Neural progenitor cell (in vitro differentiated cells): ENCODE measurements at places on chromosomes 16 and 17. TPM values are rescaled to one million over a fixed set of nuclear protein-coding genes. Genes with fewer than 3 reads are reported as not detected.

The CRAMP1 gene
- total RNA-seq, result 11.7 and 19.5 TPM in 2 replicates

The ZNF594 gene
- total RNA-seq, result 19.5 and 25.3 TPM in 2 replicates

The ABI3 gene
- total RNA-seq, result not detected in 2 replicates

The KRT31 gene
- total RNA-seq, result not detected in 2 replicates

The HBQ1 gene
- total RNA-seq, result 3.8 TPM in 1 of 2 replicates, not detected in the other

The TBKBP1 gene
- 3.0 and 21.6 TPM in 2 replicates for total RNA-seq

The ZDHHC1 gene
- 1.5 and 2.2 TPM in 2 replicates for total RNA-seq

The EZH1 gene
- 47.1 and 48.5 TPM in 2 replicates for total RNA-seq

The CMTM2 gene
- total RNA-seq, result not detected in 2 replicates

DNA sequence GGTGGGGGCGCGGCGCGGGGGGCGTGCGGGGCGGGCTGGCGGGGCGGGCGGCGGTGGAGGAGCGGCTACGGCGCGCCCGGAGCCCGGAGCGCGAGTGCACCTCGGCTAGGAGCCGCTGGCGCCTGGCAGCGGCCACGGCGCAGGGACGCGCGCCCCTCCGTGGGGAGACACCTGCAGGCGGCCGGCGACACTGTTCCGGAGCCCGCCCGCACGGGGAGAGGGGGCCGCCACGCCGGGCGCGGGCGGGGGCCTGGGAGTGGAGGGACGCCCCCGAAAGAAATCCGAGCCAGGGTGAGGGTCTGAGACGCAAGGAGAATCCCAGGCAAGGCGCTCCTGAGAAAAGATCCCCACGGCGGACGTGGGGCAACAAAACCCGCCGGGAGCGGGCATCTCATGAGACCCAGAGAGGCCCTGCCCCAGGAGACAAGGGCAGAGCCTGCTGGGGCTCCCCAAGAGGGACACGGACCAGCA, at the start of gene GSG1L:
TSS of gene GSG1L (minus strand) at position 124 of the 471 bp plus-strand sequence. CDS start 290 bp downstream, outside the sequence.
- H3K4me1 ChIP-seq, result peaks cover 5% of the 10 kb centered on the region
- H3K36me3 ChIP-seq, result no peaks in the 10 kb centered on the region
- no peak within 1 kb of the TSS for H3K27ac ChIP-seq
- H3K4me3 ChIP-seq, result peak within 1 kb of the TSS; percentile 52

DNA sequence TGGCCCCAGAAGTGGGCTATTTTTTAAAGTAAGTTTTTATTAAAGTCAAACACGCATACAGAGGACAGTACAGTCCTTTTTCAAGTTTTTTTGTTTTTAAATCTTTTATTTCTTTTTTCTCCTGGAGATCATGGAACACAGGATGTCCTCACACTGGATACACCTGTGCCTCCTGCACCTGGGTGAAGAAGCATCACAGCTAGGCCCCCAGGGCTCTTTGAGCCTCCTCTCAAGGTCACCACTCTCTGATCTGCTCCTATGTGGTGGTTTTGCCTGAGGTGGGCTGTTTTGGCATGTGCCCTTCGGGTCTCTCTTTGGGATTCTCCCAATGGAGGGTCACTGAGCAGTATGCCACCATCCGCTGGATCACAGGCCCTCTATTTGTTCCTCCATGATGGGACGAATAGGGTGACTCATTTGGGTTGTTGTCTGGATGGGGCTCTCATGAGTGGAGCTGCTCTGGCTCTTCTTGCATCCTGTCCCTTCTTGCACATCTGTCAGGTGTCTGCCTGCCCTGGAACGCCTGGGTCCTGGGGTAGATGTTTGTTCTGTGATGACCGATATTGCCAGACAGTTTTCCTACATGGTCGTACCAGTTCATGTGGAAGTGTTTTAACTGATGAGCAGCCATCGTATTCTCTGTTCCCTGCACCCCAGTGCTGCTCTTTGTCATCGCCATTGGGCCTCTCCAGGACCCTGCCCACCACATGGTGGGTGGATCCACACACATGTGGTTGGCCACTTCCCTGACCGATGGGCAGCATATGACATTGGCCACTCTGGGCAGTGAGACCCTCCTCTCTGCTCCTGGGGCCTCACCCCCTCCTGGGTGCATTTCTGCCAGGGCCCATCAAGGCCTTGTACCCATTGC, 55.2 kb upstream of the MED9 start:
- H3K27me3 ChIP-seq, result no peaks in the 10 kb centered on the region
- DNase-seq, result no peak
- no peak overlapping the region for H3K27ac ChIP-seq
- H3K4me1 ChIP-seq, result no peaks in the 10 kb centered on the region
- H3K36me3 ChIP-seq, result no peaks in the 10 kb centered on the region
- H3K4me3 ChIP-seq, result no peak overlapping the region

- DNase-seq, result no peak
- H3K4me1 ChIP-seq, result peaks cover 6% of the 10 kb centered on the region
- H3K4me3 ChIP-seq, result no peak overlapping the region
- H3K27ac ChIP-seq, result no peak overlapping the region
These were observed 282.5 kb downstream of the SNX29 start for GRCh38 chr16:12258861-12259645.

DNA sequence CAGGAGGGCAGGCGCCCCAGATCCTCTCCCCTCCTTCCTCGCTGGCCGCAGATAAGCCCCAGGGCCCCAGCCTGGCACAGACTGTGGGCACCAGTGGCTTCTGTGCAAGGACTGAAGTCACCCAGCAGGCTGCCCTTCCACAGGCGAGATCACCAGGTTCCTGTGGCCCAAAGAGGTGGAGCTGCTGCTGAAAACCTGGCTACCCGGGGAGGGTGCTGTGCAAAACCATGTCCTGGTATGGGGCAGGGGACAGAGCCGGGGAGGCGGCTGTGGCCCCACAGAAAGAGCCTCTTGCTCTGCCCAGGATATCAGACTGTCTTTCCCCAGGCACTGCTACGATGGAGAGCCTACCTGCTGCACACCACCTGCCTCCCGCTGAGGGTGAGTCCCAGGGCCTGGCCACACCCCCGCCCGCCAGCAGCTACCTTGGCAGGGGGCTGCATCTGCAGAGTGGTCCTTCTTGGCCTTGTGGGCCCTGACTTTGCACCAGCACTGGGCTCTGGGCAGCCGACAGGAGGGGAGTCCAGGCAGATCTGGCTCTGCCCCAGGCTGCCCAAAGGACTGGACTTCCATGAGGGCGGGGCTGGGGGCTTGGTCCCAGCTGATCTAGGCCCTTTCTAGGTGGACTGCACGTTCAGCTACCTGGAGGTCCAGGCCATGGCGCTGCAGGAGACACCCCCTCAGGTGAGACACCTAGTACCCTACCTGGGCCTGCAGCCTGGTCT, 615 bp downstream of the CARMIL2 start:
- DNase-seq, result no peak
- H3K4me1 ChIP-seq, result no peaks in the 10 kb centered on the region
- H3K4me3 ChIP-seq, result peak overlapping the region; percentile 57
- H3K27ac ChIP-seq, result no peak overlapping the region
- H3K36me3 ChIP-seq, result no peaks in the 10 kb centered on the region

DNA sequence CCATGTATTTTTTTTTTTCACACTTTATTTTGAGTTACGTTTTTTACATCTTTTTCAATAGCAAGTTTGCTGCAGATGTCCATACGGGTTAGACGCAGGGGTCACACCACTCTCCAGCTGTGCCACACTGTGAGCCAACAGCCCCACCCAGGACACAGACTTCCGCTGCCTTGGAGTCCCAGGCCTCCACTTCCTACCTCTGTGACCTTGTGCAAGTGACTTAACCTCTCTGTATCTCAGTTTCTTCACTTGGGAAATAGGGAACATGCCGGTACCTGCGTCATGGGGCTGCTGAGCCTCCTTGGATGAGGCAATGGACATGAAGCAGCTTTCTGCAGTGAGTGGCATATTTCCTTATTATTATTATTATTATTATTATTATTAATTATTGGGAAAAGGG, 3.3 kb upstream of the PITPNA start:
- H3K27ac ChIP-seq, result no peak overlapping the region
- no peak for DNase-seq
- H3K27me3 ChIP-seq, result no peaks in the 10 kb centered on the region
- peaks cover 7% of the 10 kb centered on the region for H3K4me1 ChIP-seq
- no peaks in the 10 kb centered on the region for H3K36me3 ChIP-seq

GRCh38 chr17:2020721-2021120, 4.4 kb downstream of the RTN4RL1 start:
- H3K4me3 ChIP-seq, result no peak overlapping the region
- H3K4me1 ChIP-seq, result peaks cover 22% of the 10 kb centered on the region
- no peak overlapping the region for H3K27ac ChIP-seq
- H3K36me3 ChIP-seq, result no peaks in the 10 kb centered on the region
- no peak for DNase-seq

- no peaks in the 10 kb centered on the region for H3K27me3 ChIP-seq
- H3K4me1 ChIP-seq, result no peaks in the 10 kb centered on the region
- no peaks in the 10 kb centered on the region for H3K36me3 ChIP-seq
- no peak overlapping the region for H3K4me3 ChIP-seq
- no peak overlapping the region for H3K27ac ChIP-seq
- no peak for DNase-seq
These were observed 56.7 kb downstream of the TANGO6 start for GRCh38 chr16:68900009-68900408.

GRCh38 chr16:88716601-88717001, 10.3 kb downstream of the CTU2 start:
- no peaks in the 10 kb centered on the region for H3K27me3 ChIP-seq
- no peak for DNase-seq
- no peaks in the 10 kb centered on the region for H3K4me1 ChIP-seq
- no peaks in the 10 kb centered on the region for H3K36me3 ChIP-seq
- H3K4me3 ChIP-seq, result no peak overlapping the region

GRCh38 chr16:57278494-57278893, 6.0 kb downstream of the PLLP start:
- no peak overlapping the region for H3K4me3 ChIP-seq
- no peaks in the 10 kb centered on the region for H3K36me3 ChIP-seq
- peaks cover 3% of the 10 kb centered on the region for H3K4me1 ChIP-seq
- DNase-seq, result no peak

- no peaks in the 10 kb centered on the region for H3K27me3 ChIP-seq
- no peak overlapping the region for H3K27ac ChIP-seq
- DNase-seq, result no peak
These were observed 142.6 kb upstream of the HLF start for GRCh38 chr17:55122114-55122513.

DNA sequence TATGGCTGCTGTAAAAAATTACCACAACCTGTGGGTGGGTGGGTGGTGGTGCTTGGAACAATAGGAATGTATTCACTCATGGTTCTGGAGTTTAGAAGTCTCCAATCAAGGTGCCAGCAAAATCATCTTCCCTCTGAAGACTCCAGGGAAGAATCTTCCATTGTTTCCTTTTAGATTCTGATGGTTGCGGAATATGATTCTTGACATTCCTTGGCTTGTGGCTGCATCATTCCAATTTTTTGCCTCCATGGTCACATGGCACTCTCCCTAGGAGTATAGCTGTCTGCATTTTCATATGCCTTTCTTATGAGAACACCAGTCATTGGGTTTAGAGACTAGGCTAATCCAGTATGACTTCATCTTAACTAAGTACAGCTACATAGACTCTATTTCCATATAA, 401.0 kb downstream of the HS3ST3B1 start:
- DNase-seq, result no peak
- no peak overlapping the region for H3K4me3 ChIP-seq
- H3K4me1 ChIP-seq, result peaks cover 27% of the 10 kb centered on the region
- peaks cover 9% of the 10 kb centered on the region for H3K27me3 ChIP-seq
- no peaks in the 10 kb centered on the region for H3K36me3 ChIP-seq

DNA sequence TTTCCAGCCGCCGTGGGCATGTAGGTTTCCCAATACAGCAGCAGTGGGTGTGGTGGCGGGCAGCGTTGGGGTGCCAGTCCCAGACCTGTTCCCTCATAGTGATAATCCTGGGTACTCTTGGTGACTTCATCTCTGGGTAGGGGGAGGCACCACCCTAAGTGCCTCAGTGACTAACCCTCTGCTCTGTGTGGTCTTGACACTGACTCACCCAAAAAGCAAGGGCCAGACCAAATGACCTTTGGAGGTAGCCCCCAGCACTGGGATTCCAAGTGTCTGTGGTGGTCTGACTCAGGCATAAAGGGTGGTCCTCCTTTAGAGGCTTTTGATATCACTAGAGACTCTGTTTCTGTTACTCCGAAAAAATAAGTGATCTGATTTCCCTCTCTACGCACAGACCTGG, 908 bp downstream of the CALB2 start:
- H3K4me1 ChIP-seq, result no peaks in the 10 kb centered on the region
- no peak overlapping the region for H3K27ac ChIP-seq
- no peak for DNase-seq
- no peaks in the 10 kb centered on the region for H3K36me3 ChIP-seq
- H3K27me3 ChIP-seq, result peaks cover 36% of the 10 kb centered on the region

GRCh38 chr16:1637526-1637925, 25.4 kb downstream of the CRAMP1 start:
- H3K4me1 ChIP-seq, result no peaks in the 10 kb centered on the region
- H3K27me3 ChIP-seq, result no peaks in the 10 kb centered on the region
- H3K27ac ChIP-seq, result no peak overlapping the region
- DNase-seq, result no peak
- H3K4me3 ChIP-seq, result no peak overlapping the region
- H3K36me3 ChIP-seq, result no peaks in the 10 kb centered on the region

- no peak overlapping the region for H3K4me3 ChIP-seq
- H3K4me1 ChIP-seq, result no peaks in the 10 kb centered on the region
- no peak for DNase-seq
- no peaks in the 10 kb centered on the region for H3K27me3 ChIP-seq
- no peaks in the 10 kb centered on the region for H3K36me3 ChIP-seq
These were observed 18.9 kb downstream of the KCNJ18 start for GRCh38 chr17:21711182-21711581.

DNA sequence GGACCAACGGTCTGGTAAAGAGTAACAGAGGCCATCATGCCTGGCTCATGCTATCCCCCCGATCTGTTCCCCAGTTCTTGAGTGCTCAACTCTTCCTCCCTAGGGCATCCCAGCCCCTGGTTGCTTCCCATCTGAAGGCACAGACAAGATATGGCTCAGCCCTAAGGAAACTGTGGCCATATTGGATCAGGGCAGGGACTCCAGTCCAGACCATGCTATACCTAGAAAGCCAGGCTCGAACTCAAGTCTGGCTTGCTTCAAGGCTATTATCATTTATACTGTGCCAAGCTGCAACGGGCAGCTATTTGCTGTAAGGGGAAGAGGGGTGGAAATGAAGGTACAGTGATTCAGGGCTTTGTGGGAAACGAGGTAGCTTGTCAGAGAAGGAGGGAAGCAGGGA, 2.8 kb downstream of the UBTF start:
- peaks cover 5% of the 10 kb centered on the region for H3K4me1 ChIP-seq
- H3K36me3 ChIP-seq, result no peaks in the 10 kb centered on the region
- DNase-seq, result no peak

DNA sequence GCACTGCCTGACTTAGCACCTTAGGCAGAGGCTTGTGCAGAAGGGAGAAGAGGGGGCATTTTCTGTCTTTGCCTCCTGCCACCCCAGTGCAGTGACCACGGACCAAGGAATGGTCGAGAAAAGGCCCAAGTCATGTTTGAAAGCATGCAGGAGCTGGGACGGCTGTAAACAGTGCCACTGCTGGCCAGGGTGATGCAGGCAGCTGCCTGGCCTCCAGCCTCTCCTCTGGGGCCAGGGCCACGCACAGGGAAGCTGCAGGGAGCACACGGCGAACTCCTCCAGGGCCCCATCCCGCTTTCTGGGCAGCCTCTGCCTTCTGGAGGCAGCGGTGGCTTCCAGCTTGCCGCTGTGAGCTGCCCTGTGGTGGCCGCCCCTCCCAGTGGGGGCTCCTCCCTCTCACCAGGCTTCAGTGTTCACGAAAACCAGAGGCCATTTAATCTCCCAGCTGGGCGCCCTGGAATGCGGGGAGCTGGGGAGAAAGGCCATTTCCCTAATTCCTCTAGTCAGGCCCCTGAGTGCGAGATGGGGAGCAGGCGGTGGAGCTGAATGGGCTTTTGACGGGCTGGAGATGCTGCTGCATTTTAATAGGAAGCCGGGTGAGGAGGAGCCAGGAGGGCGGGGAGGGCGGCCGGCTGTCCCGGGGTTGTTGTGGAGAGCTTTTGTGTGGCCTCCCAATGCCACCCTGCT, 28.7 kb upstream of the DNAI2 start:
- peak overlapping the region; percentile 40 for H3K27ac ChIP-seq
- H3K4me3 ChIP-seq, result peak overlapping the region; percentile 17
- H3K36me3 ChIP-seq, result no peaks in the 10 kb centered on the region
- peak; percentile 91 for DNase-seq
